ENCODE measurements at places on chromosomes 16 and 17.

DNA sequence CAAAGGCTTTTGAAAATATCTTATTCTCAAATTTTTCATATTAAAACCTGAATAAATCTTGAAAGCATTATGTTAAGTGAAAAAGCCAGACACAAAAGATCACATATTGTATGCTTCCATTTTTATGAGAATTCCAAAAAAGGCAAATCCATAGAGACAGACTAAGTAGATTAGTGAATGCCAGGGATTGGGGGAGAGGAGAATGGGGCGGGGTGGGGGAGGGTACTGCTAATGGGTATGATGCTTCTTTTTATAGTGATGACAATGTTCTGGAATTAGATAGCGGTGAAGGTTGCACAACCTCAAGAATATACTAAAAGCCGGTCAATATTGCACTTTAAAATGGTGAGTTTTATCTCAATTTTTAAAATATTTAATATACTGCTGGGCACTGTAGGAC lies 44.0 kb downstream of the XPO6 start:
- DNase-seq, result no peak

DNA sequence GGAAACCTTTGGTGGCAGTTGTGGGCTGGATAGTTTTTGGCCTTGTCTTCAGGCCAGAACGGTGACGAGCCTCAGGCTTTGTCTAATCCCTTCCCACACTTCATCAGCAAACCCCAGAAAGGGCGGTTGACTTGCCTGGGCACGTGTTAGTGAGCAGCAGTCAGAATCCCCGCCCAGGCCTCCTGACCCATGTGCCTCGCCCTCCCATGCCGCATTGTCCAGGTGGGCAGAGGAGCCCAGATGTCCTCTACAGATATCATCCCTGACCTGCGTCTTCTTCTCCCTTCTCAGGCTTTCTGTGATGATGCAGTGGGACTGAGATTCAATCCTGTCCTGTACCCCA lies 82.5 kb downstream of the OR1D5 start:
- no peak for DNase-seq

- peak; percentile 90 for DNase-seq
These were observed 31.4 kb downstream of the B9D1 start for GRCh38 chr17:19331134-19331533.

GRCh38 chr17:36602924-36603384 lies 1.6 kb downstream of the MRM1 start:
- DNase-seq, result peak; percentile 75

DNA sequence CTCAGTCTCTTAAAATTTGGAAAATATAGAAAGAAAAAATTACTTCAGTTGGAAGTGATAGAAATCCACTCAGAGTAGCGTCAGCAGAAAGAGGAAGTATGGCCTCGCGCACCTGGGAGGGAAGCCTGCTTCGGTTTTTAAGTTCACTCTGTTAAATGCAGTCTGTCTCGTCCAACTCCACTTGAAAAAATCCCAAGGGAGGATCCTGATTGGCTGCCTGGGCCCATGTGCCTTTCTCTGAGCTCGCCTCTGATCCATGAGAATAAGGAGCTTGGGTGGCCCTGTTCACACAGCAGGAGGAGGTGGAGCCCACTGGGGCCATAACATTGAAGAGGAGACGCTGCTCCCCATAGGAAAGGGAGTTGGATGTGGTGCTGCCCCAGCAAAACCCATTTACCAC lies 40.7 kb downstream of the DNAJA2 start:
- no peak for DNase-seq

DNA sequence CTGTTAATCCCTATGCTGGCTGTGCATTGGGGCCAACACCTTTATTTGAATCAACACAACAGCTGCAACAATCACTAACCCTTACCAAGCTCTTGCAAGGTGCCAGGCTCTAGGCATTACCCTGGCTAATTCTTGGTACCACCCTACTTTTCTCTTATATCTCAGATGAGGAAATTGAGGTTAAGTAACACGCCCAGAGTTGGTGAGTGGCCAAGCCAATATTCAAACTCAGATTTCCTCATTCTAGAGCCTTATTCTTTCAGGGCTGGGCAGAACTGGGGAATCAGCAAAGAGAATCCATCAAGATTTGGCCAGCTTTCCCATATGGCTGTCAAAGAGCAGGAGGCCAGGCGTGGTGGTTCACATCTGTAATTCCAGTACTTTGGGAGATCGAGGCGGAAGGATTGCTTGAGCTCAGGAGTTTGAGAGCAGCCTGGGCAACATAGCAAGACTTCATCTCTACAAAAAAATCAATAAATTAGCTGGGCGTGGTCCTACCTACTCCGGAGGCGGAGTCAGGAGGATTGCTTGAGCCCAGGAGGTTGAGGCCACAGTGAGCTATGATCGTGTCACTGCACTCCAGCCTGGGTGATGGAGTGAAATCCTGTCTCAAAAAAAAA lies 23.7 kb downstream of the ARSG start:
- DNase-seq, result no peak

GRCh38 chr16:88806491-88807111 lies 3.0 kb downstream of the CDT1 start:
- DNase-seq, result no peak

GRCh38 chr16:48125888-48126287 lies 29.9 kb downstream of the ABCC12 start:
- no peak for DNase-seq

GRCh38 chr16:85819245-85819644 lies 19.8 kb downstream of the COX4I1 start:
- DNase-seq, result peak; percentile 89

DNA sequence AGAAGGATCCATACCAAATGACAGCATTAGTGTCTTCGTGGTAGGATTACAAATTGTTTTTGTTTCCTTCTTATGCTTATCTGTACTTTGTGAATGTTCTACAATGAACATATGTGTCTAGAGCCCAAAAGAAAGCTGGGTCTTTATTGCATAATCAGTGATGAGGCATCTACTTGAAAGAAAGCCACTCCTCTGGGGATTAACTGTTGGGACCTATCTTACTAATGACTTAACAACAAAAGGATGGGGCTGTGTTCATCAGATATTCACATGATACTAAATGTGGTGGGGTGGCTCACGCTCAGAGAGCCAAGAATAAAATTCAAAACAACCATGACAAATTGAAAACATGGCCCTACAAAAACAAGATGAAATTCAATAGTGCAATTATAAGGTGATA lies 160.2 kb downstream of the RGS9 start:
- DNase-seq, result peak; percentile 62

DNA sequence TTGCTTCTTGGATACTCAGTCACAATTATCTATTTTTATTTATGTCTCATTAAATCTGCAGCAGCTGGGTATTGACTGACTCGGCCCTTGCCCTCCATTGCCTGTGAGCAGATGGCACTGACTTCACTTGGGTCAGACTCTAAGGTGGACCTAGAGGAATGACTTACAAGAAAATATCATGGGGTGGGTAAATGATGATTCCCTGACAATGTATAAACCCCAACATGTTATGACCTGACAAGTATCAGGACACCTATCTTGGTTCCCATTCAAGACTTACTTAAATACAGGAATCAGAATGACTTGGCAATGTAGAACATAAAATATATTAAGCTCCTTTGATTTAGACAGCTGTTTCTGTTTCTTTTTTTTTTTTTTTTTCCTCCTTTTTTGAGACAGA lies 953.5 kb downstream of the CDH11 start:
- no peak for DNase-seq

- DNase-seq, result no peak
These were observed 67.8 kb upstream of the LHX1 start for GRCh38 chr17:36869441-36869840.

DNA sequence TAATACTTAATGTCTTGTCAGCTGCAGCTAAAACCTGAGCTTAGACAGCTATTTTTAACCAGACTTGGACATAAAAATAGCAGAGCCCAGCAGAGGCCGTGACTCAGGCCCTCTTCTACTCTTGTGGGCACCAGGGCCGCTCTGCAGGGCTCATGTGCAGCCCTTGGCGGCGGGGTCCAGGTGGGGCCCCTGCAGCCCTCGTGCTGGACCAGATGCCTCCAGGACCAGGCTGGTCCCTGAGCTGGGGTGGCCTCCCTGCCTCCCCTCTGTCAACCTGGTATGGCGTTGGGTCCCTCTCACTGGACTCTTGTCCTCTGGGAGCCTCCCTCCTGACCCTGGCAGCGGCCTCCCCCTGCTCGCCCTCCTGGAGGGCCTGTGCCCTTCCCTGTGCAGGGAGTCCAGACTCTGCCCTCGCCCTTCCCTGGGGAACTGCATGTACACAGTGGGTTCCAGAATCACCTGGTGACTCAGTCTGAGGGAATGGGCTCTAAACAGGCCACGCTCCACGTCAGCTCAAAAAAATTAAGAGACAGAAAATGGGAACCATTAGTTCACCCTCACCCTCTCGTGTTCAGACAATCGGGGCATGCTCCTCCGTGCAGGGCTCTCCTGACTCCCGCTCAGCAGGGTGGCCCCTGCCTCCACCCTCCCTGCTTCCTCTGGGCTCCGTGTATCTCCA lies 9.7 kb downstream of the CDK5R1 start:
- peak; percentile 64 for DNase-seq

GRCh38 chr16:1094601-1095449 lies 1.2 kb downstream of the C1QTNF8 start:
- no peak for DNase-seq

GRCh38 chr16:48511071-48511540 lies 98.9 kb downstream of the N4BP1 start:
- DNase-seq, result peak; percentile 86

- DNase-seq, result peak; percentile 74
These were observed 1.5 kb downstream of the LRRC3C start for GRCh38 chr17:39928858-39929645.

DNA sequence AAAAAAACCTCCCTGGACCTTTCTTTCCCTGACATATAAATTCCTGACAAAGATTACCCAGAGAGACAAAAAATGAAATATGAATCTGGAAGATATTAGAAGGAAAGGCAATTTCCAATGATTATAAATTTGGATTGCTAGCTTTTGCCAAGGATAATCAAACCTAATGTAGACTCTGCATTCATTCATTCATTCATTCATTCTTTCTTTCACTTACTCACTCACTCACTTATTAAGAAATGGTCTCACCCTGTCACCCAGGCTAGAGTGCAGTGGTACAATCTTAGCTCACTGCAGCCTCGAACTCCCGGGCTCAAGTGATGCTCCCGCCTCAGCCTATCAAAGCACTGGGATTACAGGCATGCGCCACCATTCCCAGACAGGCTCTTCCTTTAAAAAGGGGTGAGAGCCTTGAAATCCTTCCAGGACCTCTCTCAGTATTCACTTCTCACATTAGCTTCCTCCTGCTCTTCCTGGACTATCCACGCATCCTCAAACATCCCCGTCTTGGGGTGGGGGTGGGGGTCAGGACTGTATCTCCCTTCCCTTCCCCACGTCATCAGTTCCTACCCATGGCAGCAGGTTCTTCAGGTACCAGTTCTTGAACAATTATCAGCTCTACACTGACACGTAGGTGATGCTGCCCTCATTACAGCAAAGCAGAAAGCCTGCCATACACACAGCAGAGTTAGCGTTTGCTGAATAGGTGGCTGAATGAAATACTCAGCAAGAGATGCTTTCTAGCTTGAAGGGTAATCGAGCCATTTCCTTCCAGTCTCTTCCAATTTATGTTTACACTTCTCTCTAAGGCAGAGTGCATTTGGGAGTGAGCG lies 19.8 kb downstream of the PRPSAP1 start:
- no peak for DNase-seq

DNA sequence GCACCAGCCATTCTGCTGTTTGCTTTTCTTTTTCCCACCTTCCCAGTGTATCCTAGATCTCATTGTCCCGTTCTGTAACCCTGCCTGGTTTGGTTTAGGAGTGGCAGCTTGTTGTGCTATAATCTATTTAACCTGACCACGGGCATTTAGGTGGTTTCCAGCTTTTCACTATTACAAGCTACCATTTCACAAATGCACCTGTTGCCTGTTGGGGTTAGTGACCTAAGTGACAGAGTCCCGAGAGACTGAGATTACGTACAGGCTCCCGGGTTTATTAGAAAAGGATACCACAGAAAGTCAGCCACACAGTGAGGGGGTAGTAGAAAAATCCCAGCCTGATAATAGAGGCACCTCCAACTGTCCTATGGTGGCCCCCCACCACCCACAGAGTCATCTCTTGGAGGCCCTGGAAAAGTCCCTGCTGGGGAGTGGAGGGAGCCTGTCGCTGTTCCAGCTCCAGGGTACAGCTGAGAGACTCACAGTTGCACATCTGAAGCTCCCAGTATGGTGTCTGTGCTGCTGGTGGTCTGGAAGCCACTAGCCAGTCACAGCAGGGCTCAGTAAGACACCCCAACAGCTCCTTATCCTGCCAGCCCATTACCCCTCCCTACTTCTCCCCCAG lies 21.2 kb downstream of the CLEC16A start:
- DNase-seq, result no peak

DNA sequence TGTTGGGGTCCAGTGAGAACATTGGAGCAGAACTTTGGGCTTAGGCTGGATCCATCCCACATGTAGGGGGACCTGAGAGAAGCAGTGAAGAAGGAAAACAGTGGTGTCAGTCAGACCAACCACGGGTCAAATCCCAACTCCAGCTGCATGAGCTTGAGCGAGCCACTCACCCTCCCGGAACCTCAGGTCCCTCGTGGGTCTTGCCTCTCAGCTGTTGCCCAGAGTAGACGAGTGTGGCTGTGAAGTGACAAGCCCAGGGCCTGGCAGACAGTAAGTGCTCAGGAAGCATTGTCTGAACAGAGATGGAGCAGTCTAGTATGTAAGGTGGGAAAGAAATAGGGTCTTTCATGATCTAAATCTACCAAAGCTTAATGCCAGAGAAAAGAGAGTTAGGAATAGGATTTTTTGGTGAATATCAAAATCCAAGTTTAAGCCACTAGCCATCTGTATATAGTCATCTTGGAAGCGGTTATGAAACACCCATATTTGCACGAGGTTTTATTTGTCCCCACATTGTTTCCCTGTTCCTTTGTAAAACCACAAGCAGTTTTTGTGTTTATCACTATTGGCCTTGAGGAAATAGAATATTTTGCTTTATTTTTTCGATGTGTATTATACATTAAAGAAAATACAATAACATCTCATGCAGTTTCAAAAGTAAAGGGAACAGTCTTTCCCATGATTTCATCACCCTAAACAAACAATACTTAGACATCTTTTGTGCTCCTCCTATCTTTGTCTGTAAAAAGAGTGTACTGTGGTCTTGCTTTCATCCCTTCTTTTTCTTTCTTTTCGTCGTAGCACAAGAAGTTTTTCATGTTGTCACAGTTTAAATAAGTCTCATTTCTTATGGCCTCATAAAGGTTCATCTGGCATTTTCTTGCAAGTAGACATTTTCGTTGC lies 112.0 kb downstream of the CLEC16A start:
- no peak for DNase-seq

- DNase-seq, result peak; percentile 18
These were observed 961 bp downstream of the AMFR start for GRCh38 chr16:56424404-56424764.

DNA sequence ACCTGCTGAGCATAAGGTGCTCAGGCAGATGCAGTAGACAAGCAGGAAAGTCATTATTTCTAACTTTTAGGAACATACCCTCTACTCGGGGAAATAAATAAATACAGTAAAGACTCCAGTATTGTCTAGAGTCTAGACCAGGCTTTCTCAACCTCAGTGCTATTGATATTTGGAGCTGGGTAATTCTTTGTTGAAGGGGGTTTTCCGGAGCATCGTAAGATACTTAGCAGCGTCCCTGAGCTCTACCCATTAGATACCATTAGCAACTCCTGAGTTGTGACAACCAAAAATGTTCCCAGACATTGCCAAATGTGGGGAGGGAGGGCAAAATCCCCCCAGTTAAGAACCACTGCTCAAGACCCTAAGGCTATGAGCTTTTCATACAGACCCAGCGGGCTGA lies 21.1 kb downstream of the EPOP start:
- no peak for DNase-seq
